ENCODE measurements at places on chromosomes 13 and 19. TPM values are rescaled to one million over a fixed set of nuclear protein-coding genes. Genes with fewer than 3 reads are reported as not detected.

DNA sequence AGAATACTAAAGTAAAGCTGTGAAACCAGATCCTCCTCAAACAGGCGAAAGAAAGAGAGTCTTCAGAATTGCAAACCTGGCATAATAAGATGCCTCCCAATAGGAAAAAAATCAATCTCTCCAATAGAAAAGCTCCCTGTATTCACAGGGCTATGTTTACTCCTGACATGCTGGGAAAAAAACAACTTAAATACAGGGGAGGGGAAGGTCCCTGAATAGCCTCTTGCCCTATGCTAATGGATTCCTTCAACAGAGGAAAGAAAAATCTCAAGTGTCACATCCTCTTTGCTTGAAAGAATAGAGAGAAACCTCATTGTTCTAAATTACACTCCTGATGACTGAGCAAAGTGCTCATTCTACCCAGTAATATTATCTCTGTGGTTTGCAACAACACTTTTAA lies 1271.1 kb upstream of the PRR20A start:
- no peak for DNase-seq
- no peak overlapping the region for H3K27ac ChIP-seq
- no peaks in the 10 kb centered on the region for H3K4me1 ChIP-seq
- no peak overlapping the region for H3K4me3 ChIP-seq
- no peaks in the 10 kb centered on the region for H3K27me3 ChIP-seq
- H3K36me3 ChIP-seq, result no peaks in the 10 kb centered on the region

- no peak overlapping the region for H3K27ac ChIP-seq
- no peak for DNase-seq
- H3K4me3 ChIP-seq, result no peak overlapping the region
- H3K36me3 ChIP-seq, result peaks cover 5% of the 10 kb centered on the region
These were observed 430 bp downstream of the MAP4K1 start for GRCh38 chr19:38617283-38617763.

GRCh38 chr19:19381007-19381926 lies 24.2 kb upstream of the GATAD2A start:
- DNase-seq, result no peak
- no peak overlapping the region for H3K4me3 ChIP-seq

DNA sequence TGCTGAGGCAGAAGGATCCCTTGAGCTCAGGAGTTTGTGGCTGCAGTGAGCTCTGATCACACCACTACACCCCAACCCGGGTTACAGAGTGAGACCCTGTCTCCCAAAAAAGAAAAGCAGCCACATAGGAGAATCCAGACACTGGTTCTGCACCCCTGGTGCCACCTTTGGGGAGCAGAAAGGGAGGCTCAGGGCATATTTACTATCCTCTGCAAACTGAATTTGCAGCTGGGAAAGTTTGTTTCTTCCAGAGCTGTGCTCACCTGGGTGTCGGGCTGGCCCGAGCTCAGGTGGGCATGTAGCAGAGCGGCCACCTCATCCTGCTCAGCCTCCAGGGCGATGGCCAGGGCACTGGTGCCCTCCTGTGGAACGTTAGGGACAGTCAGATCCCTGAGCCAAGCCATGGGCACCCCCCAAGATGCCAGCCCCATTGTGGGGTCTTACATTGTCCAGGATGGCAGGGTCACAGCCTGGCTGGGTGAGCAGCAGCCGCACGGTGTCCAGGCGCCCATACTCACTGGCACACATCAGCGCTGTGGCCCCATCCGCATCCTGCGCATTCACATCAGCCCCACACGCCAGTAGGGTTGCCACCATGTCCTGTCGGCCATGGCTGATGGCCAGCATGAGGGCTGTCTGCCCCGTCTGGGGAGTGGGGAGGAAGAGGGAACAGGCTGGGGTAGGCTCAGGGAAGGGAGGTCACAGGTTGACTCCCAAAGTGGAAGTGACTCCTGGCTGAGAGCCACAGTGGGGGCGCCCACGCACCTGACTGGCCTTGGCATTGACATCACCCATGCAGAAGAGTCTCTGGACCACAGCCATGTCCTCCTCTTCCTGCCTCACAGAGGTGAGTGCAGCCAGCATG lies 3.1 kb downstream of the RPS28 start:
- H3K36me3 ChIP-seq, result no peaks in the 10 kb centered on the region
- H3K4me1 ChIP-seq, result peaks cover 15% of the 10 kb centered on the region
- peaks cover under 1% of the 10 kb centered on the region for H3K27me3 ChIP-seq
- no peak overlapping the region for H3K4me3 ChIP-seq
- no peak overlapping the region for H3K27ac ChIP-seq
- DNase-seq, result no peak

DNA sequence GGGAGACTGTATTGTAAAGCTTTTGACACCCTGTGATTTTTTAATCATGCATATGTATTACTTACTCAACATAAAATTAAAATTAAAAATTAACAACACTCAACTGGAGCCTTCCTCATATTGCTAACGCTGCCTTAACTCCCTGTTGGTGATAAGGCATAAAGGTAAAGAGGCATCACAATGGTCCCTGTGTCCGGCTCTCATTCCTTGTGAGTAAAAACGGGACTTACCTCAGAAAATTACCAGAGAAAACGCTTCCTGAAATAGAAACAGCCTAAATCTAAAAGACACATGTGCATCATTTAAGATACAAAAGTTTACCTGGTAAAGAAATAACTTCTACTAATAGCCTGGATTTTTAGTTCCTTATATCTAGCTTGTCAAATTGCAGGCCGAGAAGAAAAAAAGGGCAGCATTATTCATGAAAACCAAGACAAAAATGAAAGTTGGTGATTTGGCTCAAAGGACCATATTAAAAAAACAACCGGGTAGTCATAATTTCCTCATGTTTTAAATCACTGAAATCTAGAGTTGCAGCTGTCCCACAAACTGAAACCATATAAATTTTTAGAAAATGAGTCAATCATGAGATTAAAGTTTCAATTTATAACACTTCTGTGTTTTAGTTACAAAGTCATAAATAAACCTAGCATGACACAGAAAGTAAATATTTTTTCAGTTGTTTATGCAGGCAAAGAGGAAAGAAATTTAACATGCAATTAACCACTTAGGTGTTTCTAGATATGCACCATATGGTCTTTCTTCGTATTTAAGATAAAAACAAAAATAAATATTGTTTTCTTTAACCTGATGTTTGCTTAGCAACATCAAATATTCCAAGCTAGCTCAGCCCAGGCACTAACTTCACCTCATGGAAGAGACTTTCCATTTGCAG lies 94.7 kb downstream of the MIPEP start:
- no peak for DNase-seq
- H3K4me1 ChIP-seq, result no peaks in the 10 kb centered on the region
- no peaks in the 10 kb centered on the region for H3K27me3 ChIP-seq
- no peak overlapping the region for H3K27ac ChIP-seq
- H3K4me3 ChIP-seq, result no peak overlapping the region

The CEACAM16 gene
- total RNA-seq, result not detected

The URAD gene
- not detected for total RNA-seq

DNA sequence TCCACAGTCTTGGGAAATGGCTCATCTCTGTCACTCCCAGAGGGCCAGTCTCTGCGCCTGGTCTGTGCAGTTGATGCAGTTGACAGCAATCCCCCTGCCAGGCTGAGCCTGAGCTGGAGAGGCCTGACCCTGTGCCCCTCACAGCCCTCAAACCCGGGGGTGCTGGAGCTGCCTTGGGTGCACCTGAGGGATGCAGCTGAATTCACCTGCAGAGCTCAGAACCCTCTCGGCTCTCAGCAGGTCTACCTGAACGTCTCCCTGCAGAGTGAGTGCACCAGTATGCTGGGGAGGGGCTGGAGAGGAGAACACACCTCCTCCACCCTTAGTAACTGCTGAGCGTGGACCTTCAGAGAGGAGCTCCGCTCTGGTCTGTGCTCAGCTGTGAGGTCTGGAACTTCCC lies 2.3 kb downstream of the SIGLEC9 start:
- H3K27ac ChIP-seq, result no peak overlapping the region
- no peak overlapping the region for H3K4me3 ChIP-seq
- no peak for DNase-seq
- H3K36me3 ChIP-seq, result no peaks in the 10 kb centered on the region

The TMEM221 gene
- total RNA-seq, result 2.2 TPM

DNA sequence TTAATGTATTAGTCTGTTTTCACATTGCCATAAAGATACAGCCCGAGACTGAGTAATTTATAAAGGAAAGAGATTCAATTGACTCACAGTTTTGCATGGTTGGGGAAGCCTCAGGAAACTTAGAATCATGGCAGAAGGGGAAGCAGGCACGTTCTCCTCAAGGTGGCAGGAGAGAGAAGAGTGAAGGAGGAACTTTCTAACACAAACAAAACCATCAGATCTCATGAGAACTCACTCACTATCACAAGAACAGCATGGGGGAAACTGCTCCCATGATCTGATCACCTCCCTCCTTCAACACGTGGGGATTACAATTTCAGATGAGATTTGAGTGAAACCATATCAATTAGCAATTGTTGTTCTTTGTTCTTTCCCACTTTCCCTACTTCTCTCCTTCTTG lies 689.0 kb upstream of the SLITRK1 start:
- H3K27me3 ChIP-seq, result no peaks in the 10 kb centered on the region
- no peak overlapping the region for H3K4me3 ChIP-seq
- H3K27ac ChIP-seq, result no peak overlapping the region
- no peak for DNase-seq

GRCh38 chr13:112726016-112726767 lies 36.4 kb downstream of the ATP11A start:
- H3K27me3 ChIP-seq, result no peaks in the 10 kb centered on the region
- no peak for DNase-seq
- no peaks in the 10 kb centered on the region for H3K36me3 ChIP-seq
- H3K4me3 ChIP-seq, result no peak overlapping the region
- H3K27ac ChIP-seq, result no peak overlapping the region
- H3K4me1 ChIP-seq, result peaks cover 23% of the 10 kb centered on the region

GRCh38 chr13:75760131-75761021 lies 124.2 kb downstream of the LMO7 start:
- H3K36me3 ChIP-seq, result no peaks in the 10 kb centered on the region
- no peaks in the 10 kb centered on the region for H3K4me1 ChIP-seq
- H3K27me3 ChIP-seq, result no peaks in the 10 kb centered on the region
- H3K4me3 ChIP-seq, result no peak overlapping the region

DNA sequence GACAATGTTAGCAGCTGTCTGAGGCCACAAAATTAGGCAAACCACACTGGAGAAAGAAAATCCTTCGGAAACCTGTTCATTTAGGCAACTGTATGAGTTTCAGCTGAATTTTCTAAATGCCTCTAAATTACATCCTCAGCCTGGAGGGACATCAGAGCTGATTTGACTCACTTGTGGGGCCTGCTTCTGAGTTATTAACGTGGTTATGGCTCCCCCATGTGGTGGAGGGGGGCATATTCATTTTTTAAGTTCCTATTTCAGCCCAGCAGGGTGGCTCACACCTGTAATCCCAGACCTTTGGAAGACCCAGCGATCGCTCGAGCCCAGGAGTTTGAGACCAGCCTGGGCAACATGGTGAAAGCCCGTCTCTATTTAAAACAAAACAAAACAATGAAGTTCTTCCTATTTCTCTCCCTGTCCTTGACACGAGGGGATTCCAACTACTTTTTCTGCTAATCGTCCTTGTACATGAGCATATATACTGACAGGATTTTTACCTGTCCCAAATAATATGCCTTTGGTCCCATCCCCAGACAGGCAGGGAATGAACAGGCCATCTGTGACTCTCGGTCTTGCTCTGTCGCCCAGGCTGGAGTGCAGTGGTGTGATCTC lies 31.5 kb upstream of the HIF3A start:
- peak; percentile 89 for DNase-seq
- no peaks in the 10 kb centered on the region for H3K27me3 ChIP-seq
- peaks cover 3% of the 10 kb centered on the region for H3K4me1 ChIP-seq
- H3K4me3 ChIP-seq, result no peak overlapping the region

The ZNF554 gene
- total RNA-seq, result 10.1 TPM

- peak; percentile 28 for DNase-seq
- H3K4me3 ChIP-seq, result no peak overlapping the region
- H3K27me3 ChIP-seq, result no peaks in the 10 kb centered on the region
- H3K4me1 ChIP-seq, result peaks cover 25% of the 10 kb centered on the region
These were observed 330.8 kb downstream of the DLEU7 start for GRCh38 chr13:50512474-50513299.

GRCh38 chr13:106996867-106997618 lies 429.1 kb upstream of the ARGLU1 start:
- no peaks in the 10 kb centered on the region for H3K4me1 ChIP-seq
- H3K27ac ChIP-seq, result no peak overlapping the region
- no peak for DNase-seq
- no peaks in the 10 kb centered on the region for H3K36me3 ChIP-seq
- H3K4me3 ChIP-seq, result no peak overlapping the region

DNA sequence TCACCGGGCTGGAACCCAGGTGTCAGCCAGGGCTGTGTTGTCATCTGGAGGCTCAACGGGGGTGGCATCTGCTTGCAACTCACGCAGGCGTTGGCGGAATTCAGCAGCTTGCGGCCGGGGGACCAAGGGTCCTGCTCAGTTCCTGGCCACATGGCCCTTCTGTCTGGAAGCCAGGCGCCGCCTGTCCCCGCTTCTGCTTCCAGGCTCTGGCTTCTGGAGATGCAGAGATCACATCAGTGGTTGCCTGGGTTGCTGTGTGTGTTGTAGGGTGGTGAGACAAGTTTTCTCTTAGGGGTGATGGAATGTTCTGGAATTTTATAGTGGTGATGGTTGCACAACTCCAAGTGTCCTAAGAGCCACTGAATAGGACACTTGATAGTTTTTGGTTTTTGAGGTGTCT lies 5.0 kb downstream of the ADAT3 start:
- peaks cover 6% of the 10 kb centered on the region for H3K4me1 ChIP-seq
- H3K27ac ChIP-seq, result no peak overlapping the region
- no peaks in the 10 kb centered on the region for H3K36me3 ChIP-seq
- DNase-seq, result no peak

The ENOX1 gene
- total RNA-seq, result 0.68 TPM

DNA sequence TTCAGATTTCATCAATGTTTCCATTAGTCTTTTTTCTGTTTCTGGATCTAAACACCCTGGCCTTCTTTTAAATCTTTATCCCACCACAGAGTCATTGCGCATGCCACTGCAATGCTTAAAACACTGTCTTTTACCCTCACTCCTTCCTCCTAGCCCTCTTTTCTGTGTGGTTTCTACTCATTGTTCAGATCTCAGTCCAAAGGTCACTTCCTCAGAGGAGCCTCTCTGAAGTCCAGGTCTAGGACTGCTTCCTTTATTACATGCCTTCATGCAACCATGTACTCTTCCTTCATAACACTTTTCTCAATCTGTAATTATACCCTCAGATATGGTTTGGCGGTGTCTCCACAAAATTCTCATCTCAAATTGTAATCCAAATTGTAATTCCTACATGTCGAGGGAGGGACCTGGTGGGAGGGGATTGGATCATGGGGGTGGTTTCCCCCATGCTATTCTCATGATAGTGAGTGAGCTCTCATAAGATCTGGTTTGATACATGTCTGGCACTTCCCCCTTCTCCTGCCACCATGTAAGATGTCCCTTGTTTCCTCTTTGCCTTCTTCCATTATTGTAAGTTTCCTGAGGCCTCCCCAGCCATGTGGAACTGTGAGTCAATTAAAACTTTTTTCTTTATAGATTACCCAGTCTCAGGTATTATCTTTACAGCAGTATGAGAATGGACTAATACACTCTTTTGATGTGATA lies 808.9 kb downstream of the DIAPH3 start:
- H3K36me3 ChIP-seq, result no peaks in the 10 kb centered on the region
- DNase-seq, result no peak
- H3K27me3 ChIP-seq, result no peaks in the 10 kb centered on the region
- no peak overlapping the region for H3K4me3 ChIP-seq
- H3K4me1 ChIP-seq, result peaks cover 17% of the 10 kb centered on the region

Measured in neural progenitor cell (in vitro differentiated cells).